ENCODE measurements at places on chromosomes 11 and 22.

GRCh38 chr11:75563978-75564552 lies 2.0 kb downstream of the SERPINH1 start:
- DNase-seq: no peak

DNA sequence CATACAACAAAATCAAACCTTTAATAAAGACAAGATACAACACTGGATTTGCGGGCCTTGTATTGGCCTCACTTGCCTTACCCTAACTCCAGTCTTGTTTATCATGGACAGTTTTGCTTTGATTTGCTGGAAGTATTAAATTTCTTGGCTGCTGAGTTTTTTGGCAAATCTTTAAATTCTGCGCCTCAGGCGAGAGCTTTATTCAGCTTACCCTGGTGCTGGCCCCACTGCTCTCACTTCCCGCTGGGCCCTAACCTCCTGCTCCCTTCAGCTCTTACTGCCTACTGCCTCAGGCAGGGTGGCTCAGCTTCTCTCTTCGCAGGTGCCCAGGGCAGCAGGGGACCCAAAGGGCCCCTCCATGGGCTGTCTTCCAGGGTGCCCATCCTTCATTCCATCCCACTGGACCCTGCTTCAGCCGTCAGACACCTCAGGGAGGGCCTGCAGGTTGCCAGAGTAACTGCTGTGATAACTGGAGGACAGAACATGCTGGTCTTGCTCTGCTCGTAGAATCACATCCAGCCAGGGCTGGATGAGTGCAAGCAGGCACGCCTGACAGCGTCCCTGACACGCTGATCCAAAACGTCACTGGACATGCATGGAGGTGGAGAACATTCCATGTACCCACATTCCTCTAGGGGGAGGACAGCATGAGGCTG lies 45.7 kb upstream of the TUB start:
- no peak for DNase-seq

DNA sequence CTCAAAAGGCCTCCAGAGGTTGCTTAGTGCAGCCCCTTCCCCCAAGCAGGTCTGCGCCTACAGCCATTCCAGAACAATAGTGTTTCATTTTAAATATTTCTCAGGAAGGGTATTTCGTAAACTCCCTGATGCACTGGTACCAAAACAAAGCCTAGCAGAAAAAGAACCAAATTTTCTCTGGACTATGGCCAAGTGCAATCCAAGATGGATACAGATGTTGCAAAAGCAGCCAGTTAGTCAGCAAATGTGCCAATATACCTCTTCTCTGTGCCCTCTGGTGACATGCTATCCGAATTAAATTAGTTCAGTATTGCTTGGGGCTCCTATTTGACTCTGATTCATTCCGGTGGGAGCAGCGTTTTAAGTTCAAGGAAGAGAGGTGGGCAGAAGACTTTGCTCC lies 247.8 kb downstream of the NTM start:
- DNase-seq: no peak

- no peak for DNase-seq
These were observed 257.2 kb downstream of the ST3GAL4 start for GRCh38 chr11:126612671-126613070.

- DNase-seq: no peak
These were observed 1.6 kb upstream of the CARD10 start for GRCh38 chr22:37520776-37521191.

GRCh38 chr11:41273908-41274307 lies 185.5 kb downstream of the LRRC4C start:
- DNase-seq: no peak

- DNase-seq: no peak
These were observed 37.4 kb upstream of the ST14 start for GRCh38 chr11:130122141-130122575.

DNA sequence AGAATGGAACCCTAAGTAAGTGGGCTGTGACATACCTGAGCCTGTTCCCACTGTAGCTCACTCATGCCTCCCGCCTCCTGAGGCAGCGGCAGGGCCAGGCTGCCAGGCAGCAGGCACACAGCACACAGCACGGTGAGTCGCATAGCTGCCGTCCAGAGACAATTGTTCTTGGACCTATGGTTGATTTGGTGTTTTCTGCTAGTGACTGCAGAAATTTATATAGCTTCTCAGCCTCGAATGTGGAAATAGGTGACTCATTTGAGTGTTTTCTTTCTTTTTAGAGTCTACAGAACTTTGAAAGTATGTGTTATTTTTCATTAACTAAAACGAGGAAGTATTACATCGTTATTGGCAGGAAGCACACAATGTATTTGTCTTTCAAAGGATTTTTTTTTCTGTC lies at the start of gene MMP7:
Gene MMP7, minus strand, starts transcription at position 190 of the 400 bp plus-strand sequence. Its CDS starts 47 bp downstream, at position 143.
- DNase-seq: no peak

DNA sequence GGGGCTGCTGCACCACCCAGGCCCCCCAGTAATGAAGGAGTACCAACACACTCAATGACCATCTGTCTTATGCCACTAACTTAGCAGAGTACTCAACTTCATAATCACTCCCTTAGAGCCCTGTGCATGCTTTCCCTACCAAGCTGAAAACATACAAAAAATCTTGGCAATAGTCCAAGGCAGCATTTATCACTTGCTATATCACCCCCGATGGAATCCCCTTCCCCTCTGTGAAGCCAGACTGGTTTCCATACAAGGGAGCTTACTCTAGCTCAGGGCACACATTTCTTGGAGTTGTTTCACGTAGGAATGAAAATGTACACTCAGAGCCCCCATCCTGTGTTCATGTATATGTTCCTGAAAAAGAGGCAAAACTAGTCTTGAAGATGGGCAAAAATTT lies 301.3 kb upstream of the TENM4 start:
- no peak for DNase-seq

DNA sequence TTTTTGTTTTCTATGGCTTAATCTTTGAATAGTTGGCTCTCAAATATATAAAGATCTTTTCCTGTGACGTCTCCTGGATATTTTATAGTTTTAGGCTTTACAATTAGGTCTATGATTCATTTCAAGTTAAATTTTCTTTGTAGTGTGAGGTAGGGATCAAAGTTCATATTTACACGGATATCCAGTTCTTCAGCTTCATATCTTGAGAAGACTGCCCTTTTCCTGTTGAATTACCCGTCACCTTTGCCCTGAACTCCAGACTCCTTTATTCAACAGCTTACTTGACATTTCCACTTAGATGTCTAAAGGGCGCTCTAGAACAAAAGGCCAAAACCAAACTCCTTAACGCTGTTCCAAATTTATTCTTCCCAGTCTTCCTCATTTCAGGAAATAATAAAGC lies 51.7 kb downstream of the TTC17 start:
- no peak for DNase-seq

- DNase-seq: no peak
These were observed 1046.7 kb downstream of the DLG2 start for GRCh38 chr11:84580428-84580827.

GRCh38 chr11:67495234-67496005 lies 9.7 kb downstream of the PITPNM1 start:
- DNase-seq: no peak

DNA sequence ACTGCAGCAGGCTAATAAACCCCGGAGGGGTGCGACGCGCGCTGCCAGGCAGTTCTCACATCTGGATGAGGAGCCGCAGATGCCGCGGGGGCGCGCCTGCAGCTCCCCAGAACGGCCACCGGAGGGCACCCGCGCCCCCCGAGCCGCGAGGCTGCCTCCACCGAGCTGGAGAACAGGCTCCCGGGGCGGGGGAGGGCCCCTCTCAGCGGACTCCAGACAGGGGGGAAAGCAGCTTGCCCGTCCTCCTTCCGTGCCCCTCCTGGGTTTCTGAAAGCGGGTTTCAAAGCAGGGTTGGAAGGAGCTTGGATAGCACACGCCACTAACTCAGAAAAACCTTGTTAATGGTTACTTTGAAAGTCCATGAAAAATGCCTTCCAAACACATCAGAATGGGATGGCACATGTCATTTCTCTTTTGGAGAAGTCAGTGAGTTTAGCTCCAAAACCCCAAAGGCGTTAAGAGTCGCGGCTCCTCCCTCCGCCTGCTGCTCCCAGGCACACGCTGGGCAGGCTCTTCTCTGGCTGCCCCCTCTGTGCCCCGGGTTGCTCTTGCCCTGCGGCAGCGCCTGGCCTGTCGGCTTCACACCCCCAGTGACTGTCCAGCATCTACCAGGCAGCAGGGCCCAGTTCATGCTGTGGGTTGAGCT lies 317.8 kb downstream of the NTM start:
- no peak for DNase-seq

- DNase-seq: no peak
These were observed 54.7 kb downstream of the ETS1 start for GRCh38 chr11:128532572-128533091.

- no peak for DNase-seq
These were observed 69.1 kb downstream of the FEZ1 start for GRCh38 chr11:125426818-125427528.

DNA sequence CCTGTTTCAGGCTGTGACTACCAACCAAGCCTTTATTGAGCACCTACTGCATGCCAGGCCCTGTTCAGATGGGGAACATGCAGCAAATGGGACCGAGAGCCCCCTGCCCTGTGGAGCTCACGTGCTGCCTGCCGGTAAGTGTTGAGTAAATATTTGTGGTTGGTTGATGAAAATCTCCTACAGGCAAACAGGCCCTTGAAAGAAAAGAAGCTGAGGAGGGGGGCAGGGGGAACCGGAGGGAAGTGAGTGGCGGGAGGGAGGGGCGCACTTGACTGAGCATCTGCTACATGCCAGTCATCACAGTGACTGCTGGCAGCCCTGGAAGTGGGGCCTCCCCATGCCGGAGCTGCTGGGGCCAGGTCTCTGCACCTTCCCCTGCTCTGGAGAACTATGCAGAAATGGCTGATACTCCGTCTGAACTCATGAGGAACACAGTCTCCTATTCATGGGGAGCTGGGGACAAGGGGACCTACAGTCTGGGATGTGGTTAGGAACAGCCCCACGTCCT lies 34.2 kb downstream of the MACROD1 start:
- DNase-seq: no peak

GRCh38 chr11:2267851-2268728 lies 2.3 kb downstream of the ASCL2 start:
- no peak for DNase-seq

DNA sequence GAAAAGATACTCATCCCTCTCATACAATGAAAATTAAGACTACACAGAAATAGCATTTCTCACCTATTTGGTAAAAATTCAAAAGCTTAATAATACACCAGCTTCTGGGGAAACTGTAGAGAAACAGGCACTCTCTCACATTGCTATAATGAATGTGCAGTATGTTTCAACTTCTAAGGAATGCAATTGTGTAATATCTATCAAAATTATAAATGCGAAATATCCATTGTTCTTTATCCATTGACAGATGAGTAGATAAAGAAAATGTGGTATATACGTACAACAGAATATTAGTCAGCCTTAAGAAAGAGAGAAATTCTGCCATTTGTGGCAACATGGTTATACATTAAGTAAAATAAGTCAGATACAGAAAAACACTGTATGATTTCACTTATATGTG lies 101.4 kb upstream of the OR9G4 start:
- DNase-seq: no peak

DNA sequence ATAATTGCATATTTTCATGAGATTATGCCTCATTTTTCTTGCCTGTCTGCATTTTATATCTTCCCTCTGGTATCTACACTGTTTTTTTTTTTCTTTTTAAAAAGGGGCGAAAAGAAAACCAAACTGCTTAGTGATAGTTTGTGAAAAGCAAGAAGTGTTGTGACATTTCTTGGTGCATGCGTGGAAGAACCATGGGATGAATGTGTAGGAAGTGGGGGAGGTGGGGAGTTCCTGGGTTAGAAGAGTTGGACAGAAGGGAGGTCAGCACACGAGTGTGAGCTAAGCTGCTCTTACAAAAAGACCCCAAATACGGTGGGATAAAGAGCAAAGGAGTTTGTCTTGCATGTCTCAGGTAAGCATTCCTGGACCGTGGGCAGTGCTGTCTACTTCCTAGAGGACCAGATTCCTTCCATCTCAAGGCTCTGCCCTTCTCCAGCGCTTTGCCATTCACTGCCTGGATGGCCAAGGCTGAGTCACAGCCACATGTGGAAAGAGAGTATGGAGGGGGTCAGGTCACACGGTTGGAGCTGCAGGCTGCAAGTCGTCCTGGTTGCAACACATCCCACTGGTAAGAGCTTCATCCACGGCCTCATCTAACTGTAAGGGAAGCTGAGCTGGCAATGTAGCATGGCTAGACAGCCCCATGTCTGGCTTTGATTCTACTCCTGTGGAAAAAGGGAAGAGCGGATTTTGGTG lies 300.6 kb downstream of the DDX10 start:
- DNase-seq: no peak

DNA sequence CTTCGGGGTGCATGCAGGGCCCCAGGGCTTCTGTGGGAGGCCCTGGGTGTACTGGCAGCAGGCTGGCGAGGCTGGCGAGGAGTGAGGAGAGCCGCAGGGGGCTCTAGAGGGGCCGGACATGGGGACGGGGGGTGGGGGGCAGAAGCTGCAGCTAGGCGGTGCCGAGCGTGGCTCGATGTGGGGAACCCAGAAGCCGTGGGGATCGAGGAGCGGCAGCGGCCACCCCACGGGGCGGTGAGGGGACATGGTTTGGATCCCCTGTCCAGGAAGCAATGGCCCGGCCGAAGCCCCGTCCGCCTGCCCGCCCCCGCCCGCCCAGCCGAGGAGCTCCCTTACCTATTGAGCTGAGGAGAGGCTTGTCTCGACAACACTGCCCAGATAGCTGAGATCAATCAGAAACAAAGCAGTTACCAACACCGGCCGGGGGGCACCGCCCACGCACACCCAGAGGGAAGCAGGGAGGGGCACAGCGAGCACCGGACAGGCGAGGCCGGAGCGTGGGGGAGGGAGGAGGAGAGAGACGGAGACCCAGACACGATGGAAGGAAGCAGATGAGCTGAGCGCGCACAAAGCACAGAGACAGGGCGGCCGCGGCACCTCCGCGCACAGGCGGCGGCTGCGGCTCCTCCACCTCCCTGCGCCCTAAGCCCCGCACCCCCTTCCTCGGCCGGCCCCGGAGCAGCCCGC lies 38.7 kb downstream of the IGSF9B start:
- DNase-seq: no peak

GRCh38 chr11:122597511-122597910 lies 58.0 kb upstream of the UBASH3B start:
- no peak for DNase-seq
